ENCODE measurements at places on chromosomes 5 and 9. TPM values are rescaled to one million over a fixed set of nuclear protein-coding genes. Genes with fewer than 3 reads are reported as not detected.

- DNase-seq: no peak
These were observed 57.7 kb upstream of the CER1 start for GRCh38 chr9:14780251-14780650.

DNA sequence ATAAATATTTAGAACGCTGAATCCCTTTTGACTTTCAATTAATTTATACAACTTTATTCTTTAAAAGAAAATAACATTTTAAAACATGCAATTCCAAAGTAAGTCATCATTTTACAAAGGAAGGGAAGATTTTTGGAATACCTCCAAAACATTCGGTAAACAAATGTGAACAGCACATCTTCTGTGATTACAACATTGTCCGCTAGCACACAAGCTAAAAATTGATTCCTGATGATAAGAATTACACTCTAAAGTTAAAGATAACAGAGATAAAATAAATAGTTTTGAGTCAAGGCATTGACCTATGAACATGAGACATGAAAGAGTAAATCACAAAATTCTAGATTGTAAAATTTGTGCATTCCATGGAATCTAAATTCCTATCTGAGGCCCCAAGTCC lies 56.2 kb upstream of the TRAF1 start:
- DNase-seq: no peak

DNA sequence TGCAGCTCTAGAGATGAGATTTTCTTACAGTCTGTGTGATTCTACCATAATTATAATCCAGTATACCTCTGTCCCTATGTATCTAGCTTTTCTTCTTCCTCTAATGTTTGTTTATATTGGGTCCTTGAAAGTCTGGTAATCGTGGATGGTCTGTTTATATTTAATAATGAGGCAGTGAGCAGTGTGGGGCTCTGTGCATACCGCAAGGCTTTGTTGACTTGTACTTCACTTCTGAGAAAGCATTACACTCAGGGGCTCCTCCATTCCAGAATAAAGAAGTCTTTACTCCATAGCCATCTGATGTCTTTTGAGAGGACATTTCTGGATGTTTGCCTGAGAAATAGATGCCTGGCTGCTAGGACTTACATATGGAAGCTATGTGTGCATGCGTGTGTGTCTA lies 4.5 kb upstream of the MPDZ start:
- DNase-seq: no peak

DNA sequence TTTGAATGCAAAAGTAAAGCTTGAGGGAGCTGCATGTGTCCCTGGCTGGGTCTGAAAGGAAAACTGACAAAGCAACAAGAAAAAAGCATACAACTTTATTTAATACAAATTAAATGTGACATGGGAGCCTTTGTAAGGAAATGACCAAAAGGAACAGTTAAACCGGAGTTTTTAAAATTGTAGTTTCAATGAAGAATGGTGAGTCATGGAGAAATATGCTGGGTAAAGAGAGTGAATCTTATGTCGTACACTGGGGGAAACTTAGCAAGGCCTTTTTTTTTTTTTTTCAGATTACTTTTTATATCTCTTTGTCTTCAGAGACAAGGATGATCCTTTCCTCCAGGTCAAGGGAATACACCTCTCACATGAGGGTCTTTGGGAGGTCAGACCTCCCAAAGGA lies 50.1 kb upstream of the FBXL17 start:
- DNase-seq: no peak

GRCh38 chr9:28050941-28051340 lies 477.7 kb upstream of the C9orf72 start:
- DNase-seq: no peak

- no peak for DNase-seq
These were observed 71.0 kb upstream of the GPBP1 start for GRCh38 chr5:57102905-57103255.

GRCh38 chr9:124771867-124772679 lies 962 bp upstream of the NR6A1 start:
- DNase-seq: no peak

DNA sequence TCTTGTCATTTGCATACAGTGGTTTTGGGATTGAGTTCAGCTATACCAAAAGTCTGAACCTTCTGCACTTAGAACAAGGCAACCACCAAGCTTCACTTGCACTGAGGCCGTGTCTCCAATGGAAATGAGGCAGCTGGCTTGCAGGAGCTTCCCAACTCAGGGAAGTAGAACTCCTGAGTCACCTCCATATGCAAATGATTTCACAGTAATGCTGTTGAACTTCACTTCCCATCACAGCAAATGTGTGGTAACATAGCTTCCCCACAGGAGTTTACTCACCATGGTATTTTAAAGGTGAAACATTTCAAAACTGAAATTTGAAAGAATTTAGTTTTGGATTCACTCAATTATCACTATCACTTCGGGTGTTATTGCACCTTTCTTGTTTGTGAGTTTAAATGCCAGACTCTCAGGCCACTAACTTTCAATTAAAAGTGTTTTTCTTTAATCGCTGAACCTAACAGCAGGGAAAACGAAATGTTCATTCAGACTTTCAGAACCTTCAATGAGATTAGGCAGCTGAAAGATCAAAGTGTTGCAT lies 9.0 kb downstream of the CD274 start:
- no peak for DNase-seq

DNA sequence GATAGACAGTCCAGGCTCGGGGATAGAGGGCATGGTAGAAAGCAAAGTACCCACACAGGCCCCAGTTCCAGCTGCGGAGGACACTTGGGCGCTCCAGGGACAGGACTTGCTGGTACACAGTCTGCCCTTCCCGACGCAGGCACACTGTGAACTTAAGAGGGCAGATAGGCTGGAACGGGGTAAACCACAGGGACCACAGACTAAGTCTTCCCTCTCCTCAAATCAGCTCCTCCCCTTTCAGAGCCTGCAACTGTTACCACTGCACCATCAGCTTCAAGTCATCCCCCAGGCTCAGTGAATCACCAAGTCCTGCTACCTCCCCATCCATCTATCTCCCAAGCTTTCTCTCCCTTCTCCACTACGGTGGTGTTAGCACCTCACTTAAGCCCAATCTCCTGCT lies 7.3 kb downstream of the GBA2 start:
- no peak for DNase-seq

DNA sequence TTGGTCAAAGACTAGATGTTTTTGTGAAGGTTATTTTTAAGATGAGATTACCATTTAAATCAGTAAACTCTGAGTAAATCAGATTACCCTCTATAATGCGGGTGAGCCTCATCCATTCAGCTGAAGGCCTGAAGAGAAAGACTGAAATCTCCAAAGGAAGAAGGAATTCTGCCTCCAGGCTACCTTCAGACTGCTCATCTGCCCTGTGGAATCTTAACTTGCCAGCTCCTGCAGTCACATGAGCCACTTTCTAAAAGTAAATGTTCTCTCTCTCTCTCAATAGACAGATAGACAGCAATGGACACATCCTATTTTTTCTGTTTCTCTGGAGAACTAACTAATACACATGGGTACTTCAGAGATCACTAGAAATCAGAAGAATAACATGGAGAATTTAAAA lies 182.8 kb downstream of the CFAP90 start:
- DNase-seq: no peak

DNA sequence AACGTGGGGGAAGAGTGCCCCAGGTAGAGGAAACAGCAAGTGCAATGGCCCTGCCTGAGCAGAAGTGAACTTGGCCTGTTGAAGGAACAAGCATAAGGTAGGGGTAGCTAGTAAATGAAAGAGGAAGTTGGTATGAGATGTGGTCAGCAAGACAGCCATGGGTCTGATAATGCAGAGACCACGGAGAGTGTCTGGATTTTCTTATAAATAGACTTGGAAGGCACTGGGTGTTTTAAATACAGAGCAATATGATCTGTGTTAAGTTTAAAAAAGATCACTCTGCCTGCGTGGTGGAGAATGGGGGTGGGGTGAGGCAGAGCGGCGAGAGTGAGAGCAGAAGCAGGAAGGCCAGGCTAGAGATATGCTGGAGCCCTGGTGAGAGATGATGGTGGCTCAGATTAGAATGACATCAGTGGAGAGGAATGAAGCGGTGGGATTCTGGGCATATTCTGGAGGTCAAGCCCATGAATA lies 4.2 kb downstream of the ADAM19 start:
- DNase-seq: peak; percentile 51

GRCh38 chr9:130833031-130833990 lies 1.7 kb upstream of the ABL1 start:
- DNase-seq: no peak

- no peak for DNase-seq
These were observed 9.1 kb downstream of the SPATA31E1 start for GRCh38 chr9:87891754-87892153.

DNA sequence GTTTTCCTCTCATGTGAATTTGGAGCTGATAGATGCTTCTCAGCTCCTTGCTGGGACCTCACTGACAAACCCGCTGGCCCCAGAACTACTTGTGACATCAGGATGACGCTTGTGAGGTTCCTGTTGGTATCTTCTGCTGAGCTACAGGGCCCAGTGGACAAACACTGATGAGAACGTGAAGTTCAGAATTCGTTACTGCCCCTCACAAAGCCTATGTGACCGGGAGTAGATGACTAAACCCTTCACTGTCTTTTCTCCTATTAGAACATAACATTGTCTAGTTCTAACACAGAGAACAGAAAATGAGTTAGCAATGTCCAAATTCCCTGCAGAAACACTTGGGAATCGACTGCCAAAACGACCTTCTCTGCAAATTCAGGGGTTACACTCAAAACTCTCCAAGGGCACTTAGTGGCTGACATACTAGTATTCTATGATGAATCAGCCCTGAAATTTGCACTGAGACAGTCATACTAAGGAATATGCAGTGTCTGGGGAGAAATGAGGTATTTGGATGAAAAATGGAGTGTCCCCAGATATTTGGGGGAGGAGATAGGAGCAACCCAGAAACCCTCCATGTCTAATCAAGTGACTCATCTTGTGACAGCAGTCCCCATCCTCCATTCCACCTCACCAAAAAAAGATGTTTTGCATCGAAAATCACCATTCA lies 143.2 kb upstream of the TRIM32 start:
- no peak for DNase-seq

- peak; percentile 47 for DNase-seq
These were observed 78.3 kb downstream of the PARP8 start for GRCh38 chr5:50744776-50745175.

GRCh38 chr5:58273711-58274110 lies 186.2 kb downstream of the PLK2 start:
- no peak for DNase-seq

- DNase-seq: no peak
These were observed 6.4 kb upstream of the ACOT12 start for GRCh38 chr5:81400375-81400774.

- no peak for DNase-seq
These were observed 466.1 kb downstream of the TLR4 start for GRCh38 chr9:118170032-118170955.

GRCh38 chr9:18568973-18569372 lies 95.0 kb downstream of the ADAMTSL1 start:
- DNase-seq: no peak

DNA sequence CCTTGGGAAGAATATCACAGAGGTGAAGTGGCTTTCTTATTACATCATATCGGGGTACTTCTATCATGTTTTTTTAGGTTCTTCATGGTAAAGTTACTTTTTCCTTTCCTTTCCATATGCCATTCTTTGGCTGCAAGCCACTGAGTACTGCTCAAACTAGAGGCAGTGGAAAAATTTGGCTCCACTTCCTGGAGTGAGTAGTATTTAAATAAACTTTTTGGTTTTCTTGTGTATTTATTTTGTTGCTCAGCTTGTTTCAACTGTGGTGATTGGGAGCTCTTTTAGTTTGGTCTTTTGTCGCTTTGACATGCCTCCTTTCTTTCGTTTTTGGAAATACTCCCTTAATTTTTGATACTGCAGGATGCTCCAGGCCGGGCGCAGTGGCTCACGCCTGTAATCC lies 69.8 kb downstream of the WDR70 start:
- DNase-seq: no peak

DNA sequence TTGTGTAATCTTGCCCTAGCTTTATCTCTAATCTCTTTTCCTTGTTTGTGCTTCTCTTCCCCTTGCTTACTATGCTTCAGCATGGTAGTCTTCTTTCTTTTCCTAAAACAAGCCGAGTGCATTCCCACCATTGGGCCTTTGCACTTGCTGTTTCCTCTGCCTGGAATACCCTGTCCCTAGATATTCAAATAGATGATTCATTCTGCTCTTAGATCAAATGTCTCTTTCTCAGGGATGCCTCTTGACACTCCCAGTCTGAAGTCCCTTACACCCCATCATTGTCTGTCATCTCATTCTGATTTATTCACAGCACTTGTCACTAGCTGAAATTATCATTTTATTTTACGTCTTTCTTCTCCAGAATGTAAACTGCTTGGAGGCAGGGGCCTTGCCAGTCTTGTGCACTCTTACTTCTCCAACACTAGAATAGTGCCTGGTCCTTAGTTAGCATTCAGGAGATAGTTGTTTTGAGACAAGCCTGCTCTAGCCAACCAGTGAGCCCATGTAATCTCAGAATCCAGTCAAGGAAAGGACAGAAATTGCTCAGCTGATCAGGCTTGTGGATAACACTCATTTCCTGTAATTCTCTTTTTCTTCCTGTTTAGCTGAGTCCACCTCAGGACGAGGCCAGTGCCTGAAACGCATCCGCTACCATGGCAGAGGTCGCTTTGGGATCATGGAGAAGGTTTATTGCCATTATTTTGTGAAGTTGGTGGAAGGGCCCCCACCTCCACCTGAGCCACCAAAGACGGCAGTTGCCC lies 25.4 kb downstream of the MRPL22 start:
- DNase-seq: no peak

GRCh38 chr9:35905912-35906679 lies at the start of gene HRCT1:
TSS of gene HRCT1 (plus strand) at chr9:35906202. CDS start at chr9:35906288, 86 bp downstream.
- no peak for DNase-seq

DNA sequence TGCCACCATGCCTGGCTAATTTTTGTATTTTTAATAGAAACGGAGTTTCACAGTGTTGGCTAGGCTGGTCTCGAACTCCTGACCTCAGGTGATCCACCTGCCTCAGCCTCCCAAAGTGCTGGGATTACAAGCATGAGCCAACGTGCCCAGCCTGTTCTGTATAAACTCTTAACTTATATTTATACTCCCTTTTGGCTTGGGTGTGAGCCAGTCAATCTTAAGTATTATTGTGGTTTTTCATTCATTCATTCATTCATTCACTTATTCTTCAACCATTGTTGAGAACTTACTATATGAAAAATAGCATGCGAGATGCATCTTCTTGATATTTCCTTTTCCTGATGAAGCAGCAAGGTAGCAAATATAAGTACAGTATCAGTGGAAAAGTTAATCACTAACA lies 132.9 kb downstream of the ADGRV1 start:
- no peak for DNase-seq

GRCh38 chr9:82558346-82558745 lies 504.6 kb downstream of the RASEF start:
- DNase-seq: no peak

Gene FAM151B
- polyA plus RNA-seq: 0.16 TPM

Gene PCDHA7
- not detected for polyA plus RNA-seq

Gene TAF1L
- polyA plus RNA-seq: not detected

Gene RNF44
- 1.1 TPM for polyA plus RNA-seq

Gene SOX30
- polyA plus RNA-seq: 0.52 TPM

Gene TAS2R1
- polyA plus RNA-seq: 0.14 TPM

Gene RAB3C
- not detected for polyA plus RNA-seq

Gene GABRA6
- polyA plus RNA-seq: not detected

Gene COL15A1
- polyA plus RNA-seq: not detected

Gene SNX24
- 2.7 TPM for polyA plus RNA-seq

Gene PCDHB12
- polyA plus RNA-seq: not detected

Gene TSSK1B
- polyA plus RNA-seq: not detected

Gene MAML1
- polyA plus RNA-seq: 10.9 TPM

Gene BTNL3
- polyA plus RNA-seq: not detected

Gene FAM163B
- not detected for polyA plus RNA-seq

Gene RANBP17
- not detected for polyA plus RNA-seq
